ENCODE measurements at places on chromosomes 7 and 10.

- DNase-seq, result no peak
Observed at GRCh38 chr10:21205328-21205727, 308.2 kb upstream of the NEBL start.

- DNase-seq, result no peak
Observed at GRCh38 chr7:110947408-110947807, 143.5 kb upstream of the LRRN3 start.

DNA sequence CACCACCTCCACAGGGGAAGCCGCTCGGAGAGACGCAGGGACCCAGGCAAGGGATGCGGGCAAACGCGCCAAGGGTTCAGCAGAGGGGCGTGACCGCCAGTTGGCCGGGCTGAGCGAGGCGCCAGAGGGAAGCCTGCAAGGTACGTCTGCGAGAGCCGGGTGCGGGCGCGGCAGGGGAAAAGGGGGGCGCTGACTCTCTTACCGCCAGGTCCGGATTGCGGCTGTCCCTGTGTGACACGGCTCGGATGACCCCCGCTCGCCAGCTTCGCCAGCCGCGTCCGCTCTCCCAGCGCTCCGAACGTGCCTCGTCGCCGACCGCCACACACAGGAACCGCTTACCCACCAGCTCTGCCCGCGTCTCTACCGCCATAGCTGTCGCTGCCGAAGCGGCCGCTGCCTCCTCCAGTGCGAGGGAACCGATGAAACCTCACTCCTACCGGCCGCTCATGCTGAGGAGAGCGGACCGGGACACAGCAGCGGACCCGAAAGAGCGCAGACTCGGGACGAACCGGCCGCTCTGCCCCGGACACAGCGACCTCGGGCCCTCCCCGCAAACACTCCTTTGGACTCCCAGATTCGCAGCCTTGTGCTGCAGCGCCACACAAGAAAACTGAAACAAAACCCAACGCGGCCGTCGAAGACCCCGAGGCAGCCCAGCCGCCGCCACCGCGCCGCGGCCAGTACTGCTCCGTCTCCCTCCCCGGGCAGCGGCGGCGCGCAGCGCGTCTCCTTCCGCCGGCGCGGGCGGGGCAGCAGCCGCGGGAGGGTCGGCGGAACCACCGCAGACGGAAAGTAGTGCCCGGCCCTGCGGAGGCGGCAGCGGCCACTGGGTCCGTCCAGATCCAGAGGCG lies at the start of gene JMJD1C:
Gene JMJD1C (minus strand): TSS at position 685 of the 851 bp plus-strand sequence. CDS start 315 bp downstream, at position 370.
- DNase-seq, result peak; percentile 23

DNA sequence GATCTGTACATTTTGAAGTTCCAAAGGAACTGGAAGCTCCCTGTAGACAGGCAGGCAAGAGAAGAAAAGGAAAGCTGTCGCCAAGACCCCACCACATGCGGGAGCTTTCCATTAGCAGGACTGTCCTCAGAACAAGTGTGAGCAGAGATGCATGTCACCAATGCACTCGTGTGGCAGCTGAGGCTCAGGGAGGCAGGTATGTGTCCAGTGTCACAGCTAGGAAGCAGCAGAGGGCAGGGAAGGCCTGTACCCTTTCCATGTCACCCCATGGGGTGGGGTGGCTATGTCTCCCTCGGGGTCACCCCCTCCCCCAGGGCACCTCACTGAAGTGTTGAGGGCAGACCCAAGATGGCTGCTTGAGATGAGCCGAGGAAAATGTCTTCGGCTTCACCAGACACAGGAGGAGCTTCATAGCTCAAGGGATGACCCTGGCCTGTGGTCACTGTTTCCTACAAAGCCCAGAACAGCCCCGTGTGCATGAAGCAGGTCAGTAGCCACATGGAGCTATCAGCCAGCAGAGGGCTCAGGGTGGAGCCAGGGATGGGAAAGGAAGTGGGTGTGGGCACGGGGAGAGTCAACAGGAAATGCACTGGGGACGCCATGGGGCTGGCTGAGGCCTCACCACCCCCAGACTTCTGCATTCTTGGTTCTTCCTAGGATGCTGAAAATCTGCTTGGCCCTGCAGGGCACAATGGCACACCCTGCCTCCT lies 96.6 kb downstream of the FAM53B start:
- DNase-seq, result peak; percentile 46

DNA sequence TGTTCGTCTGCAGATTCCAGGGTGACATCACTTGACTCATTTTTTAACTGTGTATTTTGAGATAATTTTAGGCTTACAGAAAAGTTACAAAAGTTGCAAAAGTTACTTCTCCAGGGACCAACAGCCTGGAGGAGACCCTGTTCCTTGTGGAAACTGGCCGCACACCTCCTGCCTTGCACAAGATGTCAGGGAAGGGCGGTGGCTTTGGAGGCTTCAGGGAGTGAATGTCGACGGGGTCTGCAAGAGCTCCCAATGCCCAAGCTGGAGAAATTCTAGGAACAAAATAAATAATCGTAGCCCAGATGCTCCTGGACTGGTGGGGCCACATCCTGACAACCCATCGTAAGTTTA lies 62.2 kb upstream of the FAM20C start:
- DNase-seq, result no peak

- peak; percentile 79 for DNase-seq
Observed at GRCh38 chr7:112422842-112423496, 27.3 kb upstream of the IFRD1 start.

DNA sequence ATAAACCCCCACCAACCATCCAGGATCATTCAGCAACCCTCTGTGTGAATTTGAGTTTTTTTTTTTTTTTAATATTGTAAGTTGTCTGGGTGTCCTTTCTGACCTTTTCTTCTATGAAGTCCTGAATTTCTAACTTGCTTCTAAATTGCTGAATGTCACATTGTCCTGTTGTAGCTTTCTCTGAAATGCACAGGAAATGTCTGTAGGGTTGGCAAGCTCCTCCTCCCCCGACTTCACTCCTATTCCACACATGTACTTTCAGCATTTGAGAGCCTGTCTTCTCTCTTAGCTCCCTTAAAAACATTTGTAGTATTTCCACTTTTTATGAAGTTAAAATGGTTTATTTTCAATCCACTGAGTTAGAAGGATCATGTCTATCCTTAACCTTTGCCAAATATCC lies 3.3 kb upstream of the CNNM2 start:
- DNase-seq, result no peak

DNA sequence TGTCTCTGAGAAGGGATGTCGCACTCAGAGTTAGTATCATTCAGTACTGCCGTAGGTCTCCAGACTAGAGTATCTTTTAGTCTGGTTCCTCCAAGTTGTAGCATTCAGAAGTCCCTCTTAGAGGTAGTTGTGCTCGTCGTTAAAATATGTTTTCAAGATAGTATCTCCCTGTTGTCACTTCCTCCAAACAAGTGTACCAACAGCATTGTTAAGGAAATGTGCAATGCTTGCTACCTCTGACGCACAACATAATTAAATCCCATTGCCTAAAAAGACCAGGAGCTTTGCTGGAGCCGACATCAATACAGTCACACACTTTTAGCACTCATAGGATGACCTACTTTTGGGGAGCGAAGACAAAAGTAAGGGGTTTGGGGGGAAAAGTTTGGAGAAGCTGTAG lies 80.0 kb upstream of the STK17A start:
- DNase-seq, result no peak

DNA sequence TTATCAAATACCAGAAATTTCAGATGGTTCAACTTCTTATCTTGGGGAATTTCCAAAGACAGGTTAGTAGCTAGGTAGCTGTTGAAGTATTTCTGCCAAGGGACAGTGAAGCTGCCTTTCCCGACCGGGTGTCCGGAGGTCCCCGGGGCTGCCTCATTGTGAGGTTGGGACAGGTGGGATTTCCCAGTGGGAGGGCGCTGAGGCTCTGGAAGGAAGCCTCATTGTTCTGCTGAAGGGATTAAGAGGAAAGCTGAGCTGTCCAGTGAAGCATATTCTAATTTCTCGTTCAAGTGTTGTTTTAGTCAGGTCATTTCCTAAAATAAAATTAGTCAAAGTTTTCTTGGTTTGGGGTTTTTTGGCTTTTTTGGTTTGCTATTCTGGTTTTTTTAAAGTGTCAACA lies 244.2 kb downstream of the MGMT start:
- DNase-seq, result no peak

- no peak for DNase-seq
Observed at GRCh38 chr7:76395965-76396726, 13.4 kb downstream of the SSC4D start.

GRCh38 chr10:20855398-20856038 lies 41.6 kb downstream of the NEBL start:
- no peak for DNase-seq

- DNase-seq, result peak; percentile 81
Observed at GRCh38 chr10:7484456-7485243, 73.8 kb upstream of the SFMBT2 start.

- DNase-seq, result no peak
Observed at GRCh38 chr10:103676058-103676785, 179.2 kb downstream of the SH3PXD2A start.

- no peak for DNase-seq
Observed at GRCh38 chr7:138000081-138000701, 1.7 kb downstream of the CREB3L2 start.

- no peak for DNase-seq
Observed at GRCh38 chr10:127968659-127969058, 61.8 kb downstream of the PTPRE start.

Data from NK-92 treated with Interleukin-12 subunit alpha and Interleukin-12 subunit beta, amount 100 ng/mL, for 24 hours (cell line).